ENCODE measurements at places on chromosomes 5 and 9.
A peak's percentile ranks its signal among the peaks of the same experiment; 100 is the strongest.

GRCh38 chr9:31582071-31582470 is 802.4 kb upstream of the ACO1 start:
- no peak for DNase-seq

DNA sequence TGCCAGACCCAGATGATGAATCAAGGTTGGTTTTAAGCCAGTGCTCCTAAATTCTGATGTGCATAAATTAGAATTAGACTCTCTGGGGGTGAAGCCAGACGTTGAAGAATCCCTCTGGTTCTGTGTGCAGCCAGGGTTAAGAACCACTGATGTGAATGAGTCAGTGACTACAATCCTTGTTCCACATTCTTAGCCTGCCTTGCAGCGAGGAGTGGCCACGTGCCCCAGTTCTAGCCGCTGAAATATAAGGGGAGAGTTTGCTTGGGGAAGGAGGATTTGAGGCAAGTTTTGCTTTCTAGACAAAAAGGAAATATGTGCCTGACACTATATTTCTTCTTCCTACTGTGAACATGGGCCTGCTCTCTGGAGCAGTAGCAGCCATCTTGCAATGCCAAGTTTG is 34.2 kb upstream of the MSH3 start:
- no peak for DNase-seq

GRCh38 chr5:154202379-154203260 is 12.1 kb downstream of the GALNT10 start:
- peak; percentile 41 for DNase-seq

- DNase-seq = no peak
Observed at GRCh38 chr5:139243425-139243970, 45.3 kb upstream of the SIL1 start.

DNA sequence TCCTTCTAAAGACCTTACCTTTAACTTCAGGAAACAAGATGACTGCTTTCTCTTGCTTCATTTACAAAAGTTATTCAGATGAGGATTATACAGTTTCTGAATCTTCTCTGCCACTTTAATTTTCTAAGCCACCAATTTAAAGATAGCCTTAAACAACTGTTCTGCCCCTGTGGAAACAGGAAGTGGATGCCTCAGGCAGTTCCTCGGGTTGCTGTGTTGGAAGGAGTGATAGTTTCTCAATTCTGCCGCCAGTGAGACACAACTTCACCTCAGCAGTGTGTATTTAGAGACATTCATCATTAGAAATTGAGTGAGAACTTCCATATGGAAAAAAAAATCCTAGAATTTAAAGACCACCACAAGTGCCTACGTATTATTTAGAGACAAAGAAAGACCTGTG is 475.1 kb upstream of the WWC1 start:
- DNase-seq = no peak

DNA sequence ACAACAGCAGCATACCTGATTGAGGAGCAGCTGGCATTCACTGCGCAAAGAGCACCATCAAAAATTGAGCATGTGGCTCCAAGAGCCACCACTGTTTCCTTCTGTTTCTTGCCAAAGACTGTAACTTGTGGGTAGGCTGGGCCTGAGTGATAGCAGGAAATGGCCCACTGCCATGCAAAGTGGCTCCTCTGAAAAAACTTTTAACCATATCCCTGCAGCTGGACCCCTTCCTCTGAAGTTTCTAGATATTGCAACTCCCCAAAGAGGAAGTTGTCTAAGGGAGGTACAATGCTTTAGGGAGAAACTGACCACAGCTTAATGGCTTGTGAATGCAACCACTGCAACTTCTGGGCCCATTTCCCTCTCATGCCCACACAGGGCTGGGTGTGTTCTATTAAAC is 355.4 kb upstream of the PDE4D start:
- no peak for DNase-seq

GRCh38 chr5:179801304-179802206 is 5.1 kb downstream of the MGAT4B start:
- DNase-seq = peak; percentile 79

DNA sequence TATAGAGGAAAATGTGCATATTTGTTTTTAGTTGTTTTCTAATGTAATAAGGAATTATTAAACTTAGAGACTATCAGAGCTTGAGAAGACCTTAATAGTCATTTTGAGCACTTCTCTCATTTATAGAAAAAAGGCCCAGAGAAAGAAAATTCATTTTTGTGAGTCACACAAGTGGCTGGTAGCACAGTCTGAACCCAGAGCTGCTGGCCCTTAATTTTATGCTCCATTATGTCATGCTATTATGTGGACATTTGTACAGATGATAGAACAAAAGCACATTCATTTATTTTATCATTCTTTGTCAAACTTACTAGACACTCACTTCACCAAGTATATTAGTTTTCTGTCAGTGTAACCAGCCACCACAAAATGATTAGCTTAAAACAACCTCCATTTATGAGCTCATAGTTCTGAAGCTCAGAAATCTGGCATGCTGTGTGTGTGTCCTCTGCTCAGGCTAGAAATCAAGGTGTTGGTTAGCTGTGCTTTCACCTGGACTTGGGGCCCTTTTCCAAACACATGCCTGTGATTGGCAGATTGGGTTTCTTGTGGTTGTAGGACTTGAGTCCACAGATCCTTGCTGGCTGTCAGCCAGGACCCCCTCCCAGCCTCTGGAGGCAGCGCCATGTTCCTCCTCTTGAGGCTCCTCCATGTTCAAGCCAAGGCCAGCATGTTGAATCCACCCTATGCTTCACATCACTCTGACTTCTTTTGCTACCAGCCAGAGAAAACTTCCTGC is 188.9 kb downstream of the ARHGAP26 start:
- DNase-seq = no peak
